ENCODE measurements at places on chromosomes 12 and 14.

GRCh38 chr12:52358575-52359350, 8.5 kb downstream of the KRT85 start:
- DNase-seq = no peak

DNA sequence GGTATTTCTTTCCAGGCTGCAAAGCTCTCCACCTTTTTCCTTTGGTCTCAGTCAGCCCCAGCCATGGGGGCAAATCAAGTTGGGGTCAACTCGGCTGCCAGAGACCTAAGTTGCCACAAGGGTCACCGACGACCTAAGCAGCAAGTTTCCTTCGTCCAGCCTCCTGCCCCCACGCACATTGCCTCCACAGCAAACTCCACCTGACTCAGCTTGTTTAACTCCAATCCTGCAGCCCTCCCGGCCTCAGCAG, 767 bp upstream of the KCNMB4 start:
- peak; percentile 0 for DNase-seq

GRCh38 chr14:92496191-92496857, 17.3 kb upstream of the RIN3 start:
- DNase-seq = no peak

- DNase-seq = no peak
Observed at GRCh38 chr12:12620730-12621315, 9.1 kb downstream of the CREBL2 start.

DNA sequence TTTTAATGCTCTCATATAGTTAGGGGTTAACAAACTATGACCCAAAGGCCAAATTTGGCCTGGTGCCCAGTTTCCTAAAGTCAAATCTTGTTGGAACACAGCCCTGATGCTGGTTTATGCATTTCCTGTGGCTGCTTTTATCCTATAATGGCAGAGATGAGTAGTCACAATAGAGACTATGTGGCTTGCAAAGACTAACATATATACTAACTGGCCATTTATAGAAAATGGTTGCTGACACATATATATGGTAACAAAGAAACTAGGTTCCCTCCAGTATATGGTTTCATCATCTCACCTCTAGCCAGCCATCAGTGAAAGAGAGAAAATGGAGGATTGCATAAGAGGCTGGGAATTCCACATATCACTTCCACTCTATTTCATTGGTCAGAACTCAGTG, 10.8 kb downstream of the NAV3 start:
- DNase-seq = no peak

Measured in stimulated activated CD4-positive, alpha-beta T cell treated with anti-CD3 and anti-CD28 coated beads, Interleukin-4, amount 100 ng/mL, for 4 hours (primary cell).